ENCODE measurements at places on chromosomes 6 and 20.

- no peak for DNase-seq
Measured at GRCh38 chr20:61120595-61121515, 131.2 kb upstream of the CDH4 start.

GRCh38 chr6:87078983-87079616, 15.8 kb downstream of the CGA start:
- no peak for DNase-seq

DNA sequence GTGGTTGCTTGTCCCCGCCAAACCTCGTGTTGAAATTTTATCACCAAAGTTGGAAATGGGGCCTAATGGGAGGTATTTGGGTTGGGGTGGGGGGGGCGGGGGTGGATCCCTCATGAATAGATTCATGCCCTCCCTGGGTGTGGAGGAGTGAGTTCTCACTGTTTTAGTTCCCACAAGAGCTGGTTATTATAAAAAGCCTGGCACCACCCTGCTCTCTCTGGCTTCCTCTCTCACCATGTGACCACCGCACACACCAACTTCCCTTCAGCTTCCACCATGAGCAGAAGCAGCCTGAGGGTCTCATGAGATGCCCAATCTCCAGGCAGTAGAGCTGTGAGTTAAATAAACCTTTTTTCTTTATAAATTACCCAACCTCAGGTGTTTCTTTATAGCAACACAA, 111.3 kb downstream of the PRDM1 start:
- no peak for DNase-seq

DNA sequence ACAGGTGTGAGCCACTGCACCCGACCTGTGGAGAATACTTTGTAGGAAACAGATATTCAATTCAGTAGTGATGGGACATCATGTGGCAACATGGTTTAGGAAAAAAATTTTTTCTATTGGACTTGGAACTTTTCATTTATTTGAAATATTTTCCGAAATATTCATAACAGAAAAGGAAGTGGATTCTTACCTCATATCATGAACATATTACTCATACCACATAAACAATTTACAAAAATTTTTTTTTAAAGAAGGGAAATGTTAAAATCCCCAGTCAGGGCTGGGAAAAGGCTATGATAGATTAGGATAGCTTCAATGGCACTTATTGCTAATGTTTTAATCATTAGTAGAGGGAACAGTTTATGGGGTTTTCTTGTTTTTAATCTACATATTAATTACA, 6.8 kb upstream of the ALDH8A1 start:
- no peak for DNase-seq

DNA sequence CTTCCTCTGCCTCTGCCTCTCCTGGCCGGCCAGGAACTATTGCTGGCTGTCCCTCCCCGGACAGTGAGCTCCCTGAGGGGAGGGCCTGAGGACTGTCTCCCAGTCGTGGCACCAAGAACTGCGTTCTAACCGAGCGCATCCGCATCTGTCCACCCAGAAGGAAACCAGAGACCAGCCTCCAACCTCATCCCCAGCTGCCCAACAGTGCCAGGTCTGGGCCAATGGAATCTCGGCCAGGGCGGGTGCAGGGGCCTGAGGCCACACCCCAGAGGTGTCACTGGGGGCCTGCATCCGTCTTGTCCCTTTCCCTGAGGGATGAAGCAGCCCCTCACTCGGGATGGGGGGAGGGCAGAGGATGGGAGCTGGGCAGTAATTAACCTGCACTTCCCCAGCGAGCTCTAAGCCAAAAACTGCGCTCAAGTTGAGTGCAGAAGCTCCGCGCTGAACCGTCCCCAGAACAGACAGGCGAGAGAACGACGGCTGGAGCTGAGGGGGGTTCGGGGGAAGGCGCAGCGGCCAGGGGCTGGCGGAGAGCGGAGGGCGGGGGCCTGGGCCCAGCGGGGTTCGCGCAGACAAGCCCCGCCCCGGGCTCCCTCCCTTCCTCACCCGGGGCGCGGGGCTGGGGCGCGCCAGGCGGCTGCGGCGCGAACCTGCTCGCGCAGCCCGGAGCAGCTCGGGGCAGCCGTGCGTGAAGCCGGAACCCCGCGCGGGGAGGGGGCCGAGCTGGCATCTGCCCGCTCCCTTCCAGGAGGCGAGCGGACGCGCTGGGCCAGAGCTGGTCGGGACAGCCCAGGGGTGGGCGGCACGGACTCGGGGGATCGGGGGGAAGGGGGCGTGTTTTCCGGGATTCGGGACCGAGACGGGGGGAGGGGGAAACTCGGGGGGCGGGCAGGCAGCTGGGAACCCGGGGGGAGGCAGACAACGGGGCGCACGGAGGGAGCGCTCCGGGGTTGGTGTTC, 1.4 kb downstream of the TFEB start:
- DNase-seq: peak; percentile 57

- DNase-seq: no peak
Measured at GRCh38 chr20:58213121-58213520, 15.3 kb downstream of the ANKRD60 start.

- DNase-seq: no peak
Measured at GRCh38 chr6:148997865-148998264, 251.0 kb downstream of the UST start.

- no peak for DNase-seq
Measured at GRCh38 chr6:78832091-78832808, 35.1 kb upstream of the IRAK1BP1 start.

GRCh38 chr6:116234689-116235088, 19.2 kb downstream of the TSPYL4 start:
- DNase-seq: no peak

DNA sequence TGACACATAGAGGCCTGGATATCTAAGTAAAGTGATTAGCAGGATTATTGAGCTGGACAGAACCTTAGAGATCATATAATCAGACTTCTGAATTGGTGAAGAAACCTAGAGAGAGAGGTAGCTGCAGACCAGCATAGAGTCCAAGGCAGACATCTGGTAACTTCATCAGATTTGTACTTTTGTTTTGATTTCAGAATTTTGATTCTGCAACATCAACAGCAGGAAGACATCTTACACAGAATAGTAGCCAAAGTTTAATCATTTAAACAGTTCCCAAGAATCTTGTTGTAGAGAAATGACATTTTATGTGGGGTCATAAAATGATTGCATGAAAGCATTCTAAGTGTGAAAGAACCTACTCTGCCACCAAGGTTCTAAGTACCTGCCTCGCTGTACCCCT, 39.4 kb downstream of the RPRD1B start:
- no peak for DNase-seq

GRCh38 chr20:57263801-57264792, 2.3 kb downstream of the BMP7 start:
- DNase-seq: no peak

DNA sequence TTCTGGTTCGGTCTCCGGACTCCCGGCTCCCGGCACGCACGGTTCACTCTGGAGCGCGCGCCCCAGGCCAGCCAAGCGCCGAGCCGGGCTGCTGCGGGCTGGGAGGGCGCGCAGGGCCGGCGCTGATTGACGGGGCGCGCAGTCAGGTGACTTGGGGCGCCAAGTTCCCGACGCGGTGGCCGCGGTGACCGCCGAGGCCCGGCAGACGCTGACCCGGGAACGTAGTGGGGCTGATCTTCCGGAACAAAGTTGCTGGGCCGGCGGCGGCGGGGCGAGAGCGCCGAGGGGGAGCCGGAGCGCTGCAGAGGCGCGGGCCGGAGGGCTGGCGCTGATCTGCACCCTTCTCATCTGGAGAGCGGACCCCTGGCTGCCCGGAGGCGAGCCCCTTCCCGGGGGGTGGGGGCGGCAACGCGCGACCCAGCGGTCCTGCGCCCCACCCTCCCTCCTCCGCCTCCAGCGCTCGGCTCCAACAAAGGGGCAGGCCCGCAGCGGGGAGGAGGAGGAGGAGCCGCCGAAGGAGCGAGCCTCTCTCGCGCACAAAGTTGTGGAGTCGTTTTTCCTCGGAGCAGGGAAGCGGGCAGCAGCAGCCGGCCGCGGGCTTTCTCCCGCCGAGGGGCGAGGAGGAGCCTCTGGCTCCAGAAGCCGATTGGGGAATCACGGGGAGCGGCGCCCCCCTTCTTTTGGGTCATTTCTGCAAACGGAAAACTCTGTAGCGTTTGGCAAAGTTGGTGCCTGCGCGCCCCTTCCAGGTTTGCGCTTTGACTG, at the start of gene UTRN:
UTRN (plus strand) TSS at position 553 of the 765 bp plus-strand sequence. CDS start 6,494 bp downstream, outside the sequence.
- DNase-seq: peak; percentile 5

GRCh38 chr6:111354758-111355555, 128.1 kb downstream of the REV3L start:
- DNase-seq: no peak

- peak; percentile 54 for DNase-seq
Measured at GRCh38 chr20:36572701-36573102, 695 bp upstream of the TGIF2 start.

DNA sequence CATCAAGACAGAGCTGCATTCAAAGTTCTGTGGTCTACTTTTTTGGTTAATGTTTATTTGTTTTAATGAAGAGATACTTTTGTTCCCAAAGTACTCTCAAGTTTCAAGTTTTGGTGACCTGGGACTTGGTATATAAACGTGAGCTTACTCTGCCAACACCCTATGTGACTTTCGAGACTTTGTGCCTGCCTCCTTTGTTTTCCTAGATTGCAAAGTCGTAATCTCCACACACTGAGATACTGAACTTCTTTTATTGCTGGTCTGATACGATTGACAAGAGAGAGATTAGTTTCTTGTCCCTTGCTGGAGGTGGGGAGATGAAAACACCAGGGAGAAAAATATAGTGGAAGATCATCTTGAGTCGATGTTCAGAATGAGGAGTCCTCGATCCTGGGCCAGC, 27.9 kb downstream of the PCNA start:
- DNase-seq: no peak

- no peak for DNase-seq
Measured at GRCh38 chr20:31587545-31588389, 17.3 kb upstream of the ID1 start.

- no peak for DNase-seq
Measured at GRCh38 chr6:33716379-33716778, 4.9 kb upstream of the UQCC2 start.

DNA sequence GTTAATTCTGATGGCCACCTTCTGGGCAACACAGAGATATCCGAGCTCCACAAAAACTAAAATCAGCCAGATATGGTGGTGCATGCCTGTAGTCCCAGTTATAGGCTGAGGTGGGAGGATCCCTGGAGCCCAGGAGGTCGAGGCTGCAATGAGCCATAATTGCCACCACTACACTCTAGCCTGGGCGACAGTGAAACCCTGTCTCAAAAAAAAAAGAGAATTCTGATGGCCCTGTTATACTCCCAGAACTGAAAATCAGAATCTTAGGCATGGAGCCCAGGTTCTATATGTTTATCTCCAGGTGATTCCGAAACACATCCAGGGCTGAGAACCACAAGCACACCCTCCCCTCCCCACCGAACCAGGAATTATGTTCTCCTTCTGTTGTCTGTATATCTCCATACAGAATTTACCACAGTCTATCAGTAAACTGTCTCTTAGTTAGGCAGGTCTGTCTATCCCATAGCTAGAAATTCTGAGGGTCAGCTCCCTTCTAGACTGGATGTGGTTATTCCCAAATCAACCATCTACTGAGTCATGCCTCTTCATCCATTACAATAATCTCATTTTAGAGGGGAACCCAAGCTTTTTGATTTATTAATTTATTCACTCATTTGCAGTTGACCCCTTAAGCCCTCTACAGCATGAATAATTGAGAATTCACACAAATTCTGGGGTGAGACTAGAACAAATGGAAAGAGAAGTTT, 24.8 kb upstream of the CCND3 start:
- DNase-seq: no peak

- no peak for DNase-seq
Measured at GRCh38 chr20:45368221-45368980, 5.4 kb downstream of the SYS1 start.

- no peak for DNase-seq
Measured at GRCh38 chr20:431012-431904, 23.2 kb downstream of the RBCK1 start.

DNA sequence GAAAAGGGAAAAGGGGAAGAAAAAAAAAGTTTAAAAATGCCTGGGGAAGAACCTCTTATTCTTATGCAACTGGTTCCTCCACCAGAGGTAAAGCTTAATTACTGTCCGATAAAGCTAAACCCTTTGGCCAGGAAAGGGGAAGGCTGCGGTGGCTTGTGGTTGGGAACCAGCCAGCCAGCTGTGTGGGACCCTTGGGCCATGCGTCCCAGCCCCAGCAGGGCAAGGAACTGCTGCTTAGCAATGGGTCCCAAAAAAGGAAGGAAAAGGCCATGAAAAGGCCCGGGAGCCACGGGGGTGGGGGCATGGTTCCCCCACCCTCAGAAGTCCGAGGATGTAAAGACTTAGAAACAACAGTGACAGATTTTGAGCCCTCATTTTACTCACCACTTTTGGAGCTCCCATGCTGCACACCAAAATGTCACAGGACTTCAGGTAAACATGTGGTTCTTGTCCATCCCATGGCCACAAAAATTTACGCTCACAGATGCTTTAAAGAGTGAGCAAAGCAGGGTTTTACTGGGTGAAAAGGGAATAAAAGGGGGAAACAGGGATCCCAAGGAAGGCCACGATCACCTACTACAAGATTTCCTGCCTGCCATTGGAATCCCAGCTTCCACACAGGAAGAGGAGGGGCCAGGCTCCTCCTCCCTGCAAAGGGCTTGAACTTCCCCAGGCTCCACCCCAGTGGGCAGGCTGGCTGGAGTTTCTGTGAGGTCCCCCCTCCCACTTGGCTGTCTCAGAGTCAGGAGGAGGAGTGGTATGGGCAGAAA, 1234.7 kb upstream of the GJE1 start:
- no peak for DNase-seq
